ENCODE measurements at places on chromosomes 16 and 17.

DNA sequence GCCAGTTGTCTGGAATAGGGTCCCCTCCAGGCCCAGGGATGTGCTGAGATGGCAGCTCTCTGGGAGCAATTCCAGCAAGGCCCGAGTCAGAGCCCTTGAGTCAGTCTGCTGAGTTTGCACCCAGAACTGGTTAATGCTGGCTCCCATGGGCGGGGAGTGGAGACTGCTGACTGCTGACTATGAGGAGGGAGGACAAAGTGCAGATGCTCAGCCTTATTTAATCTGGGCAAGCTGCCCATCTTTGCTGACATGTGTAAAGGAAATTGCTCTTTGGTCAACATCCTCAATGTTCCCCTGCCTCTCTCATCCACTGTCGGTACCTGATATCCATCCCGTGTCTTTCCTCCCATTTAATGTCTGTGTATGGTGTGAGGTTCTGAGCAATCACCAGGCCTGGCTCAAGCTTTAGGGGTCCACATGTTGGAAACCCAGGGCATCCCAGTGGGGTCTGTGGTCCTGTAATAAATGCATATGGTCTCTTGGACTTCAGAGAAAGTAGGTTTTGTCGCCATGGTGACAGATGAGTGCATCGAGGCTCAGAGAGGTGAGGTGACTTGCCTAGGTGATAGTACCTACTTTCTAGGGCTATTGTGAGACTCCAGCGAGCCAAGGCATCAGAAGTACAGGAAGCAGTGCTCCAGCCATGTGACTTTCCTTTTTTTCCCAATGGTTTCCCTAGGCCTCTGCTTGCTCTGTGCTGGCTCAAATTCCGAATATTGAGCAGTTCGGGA is 20.0 kb upstream of the RNF135 start:
- no peak for DNase-seq

DNA sequence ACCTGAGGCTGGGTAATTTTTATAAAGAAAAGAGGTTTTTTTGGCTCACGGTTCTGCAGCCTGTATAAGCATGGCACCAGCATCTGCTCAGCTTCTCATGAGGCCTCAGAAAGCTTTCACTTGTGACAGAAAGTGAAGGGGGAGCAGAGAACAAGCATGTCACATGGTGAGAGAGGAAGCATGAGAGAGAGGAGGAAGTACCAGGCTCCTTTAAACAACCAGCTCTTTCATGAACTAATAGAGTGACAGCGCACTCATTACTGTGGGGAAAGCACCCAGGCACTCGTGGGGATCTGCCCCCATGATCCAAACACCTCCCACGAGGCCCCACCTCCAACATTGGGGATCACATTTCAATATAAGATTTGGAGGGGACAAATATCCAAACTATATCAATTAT is 86.8 kb downstream of the USP32 start:
- DNase-seq, result no peak

GRCh38 chr16:75206749-75207451 is at the start of gene CTRB2:
CTRB2 (minus strand) TSS chr16:75207161; CDS start chr16:75207141, 20 bp downstream.
- DNase-seq, result no peak

- no peak for DNase-seq
Measured at GRCh38 chr17:34579979-34580684, 750 bp downstream of the TMEM132E start.

GRCh38 chr17:78108726-78109488 is 19.6 kb downstream of the TMC6 start:
- DNase-seq, result no peak

DNA sequence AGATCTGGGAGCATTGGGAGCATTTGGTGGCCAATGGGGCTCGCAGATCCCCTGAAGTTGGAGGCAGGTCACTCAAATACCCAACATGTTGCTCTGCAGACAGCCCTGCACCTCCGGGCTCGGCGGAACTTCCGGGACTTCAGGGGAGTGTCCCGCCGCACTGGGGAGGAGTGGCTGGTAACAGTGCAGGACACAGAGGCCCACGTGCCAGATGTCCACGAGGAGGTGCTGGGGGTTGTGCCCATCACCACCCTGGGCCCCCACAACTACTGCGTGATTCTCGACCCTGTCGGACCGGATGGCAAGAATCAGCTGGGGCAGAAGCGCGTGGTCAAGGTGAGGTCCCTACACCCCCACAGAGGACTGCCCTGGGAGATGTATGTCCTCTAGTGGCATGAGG is 16.4 kb downstream of the MVP start:
- DNase-seq, result no peak

DNA sequence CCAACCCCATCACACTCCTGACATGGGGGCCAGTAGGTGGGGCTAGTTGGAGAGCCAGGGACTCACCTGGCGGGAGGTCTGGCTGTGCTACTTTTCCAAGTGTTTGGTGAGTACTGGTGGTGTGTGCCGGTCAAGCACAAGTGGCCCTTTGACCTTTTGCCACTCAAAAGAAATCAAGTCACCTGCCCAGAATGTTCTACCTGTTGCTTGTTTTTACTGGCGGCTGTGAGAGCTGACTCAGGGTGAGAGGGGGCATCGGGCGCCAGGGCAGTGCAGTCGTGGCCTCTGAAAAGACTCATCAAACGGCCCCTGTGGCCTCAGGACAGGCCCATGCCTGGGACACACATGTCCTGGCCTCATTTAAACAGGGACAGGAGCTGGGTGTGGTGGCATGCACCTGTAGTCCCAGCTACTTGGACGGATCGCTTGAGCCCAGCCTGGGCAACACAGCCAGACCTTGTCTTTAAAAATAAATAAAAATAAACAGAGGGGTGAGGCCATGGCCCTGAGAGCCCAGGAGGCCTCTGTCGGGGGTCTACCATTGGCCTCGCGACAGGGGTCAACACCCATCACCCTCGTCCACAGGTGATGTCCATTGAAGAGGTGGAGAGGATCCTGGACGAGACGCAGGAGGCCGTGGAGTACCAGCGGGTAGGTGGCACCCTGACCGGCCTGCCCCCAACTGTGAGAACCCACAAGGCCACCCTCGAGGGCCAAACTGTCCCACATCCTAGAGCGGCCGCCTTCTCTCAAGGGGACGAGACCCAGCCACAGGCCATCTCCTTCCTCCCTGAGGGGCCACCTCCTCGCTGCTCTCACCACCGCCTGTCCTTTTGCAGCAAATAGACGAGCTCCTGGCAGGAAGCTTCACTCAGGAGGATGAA is 5.0 kb downstream of the CHMP6 start:
- DNase-seq, result no peak

- peak; percentile 87 for DNase-seq
Measured at GRCh38 chr17:80101011-80101945, at the start of gene GAA. GAA (plus strand) TSS chr17:80101581; CDS start chr17:80104587, 3,006 bp downstream.

DNA sequence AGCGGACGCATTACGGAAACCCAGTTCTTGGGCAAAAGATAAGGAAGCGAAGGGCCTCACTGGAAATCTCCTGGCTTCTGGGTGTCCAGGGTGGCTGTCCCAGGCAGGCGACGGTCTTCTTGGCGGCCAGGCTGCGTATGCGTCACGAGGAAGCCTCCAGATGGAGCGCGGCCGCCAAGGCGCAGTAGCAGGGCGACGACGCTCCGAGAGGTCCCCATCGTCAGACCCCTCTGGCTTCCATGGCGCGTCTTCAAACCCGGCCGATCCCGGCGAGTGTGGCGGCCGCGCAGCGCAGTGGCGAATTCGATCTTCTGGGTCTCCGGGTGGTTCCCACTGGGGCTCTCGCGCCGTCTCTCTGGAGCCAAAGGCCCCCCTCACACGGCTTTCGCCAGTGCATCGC is 13.8 kb upstream of the ANKRD40CL start:
- no peak for DNase-seq

DNA sequence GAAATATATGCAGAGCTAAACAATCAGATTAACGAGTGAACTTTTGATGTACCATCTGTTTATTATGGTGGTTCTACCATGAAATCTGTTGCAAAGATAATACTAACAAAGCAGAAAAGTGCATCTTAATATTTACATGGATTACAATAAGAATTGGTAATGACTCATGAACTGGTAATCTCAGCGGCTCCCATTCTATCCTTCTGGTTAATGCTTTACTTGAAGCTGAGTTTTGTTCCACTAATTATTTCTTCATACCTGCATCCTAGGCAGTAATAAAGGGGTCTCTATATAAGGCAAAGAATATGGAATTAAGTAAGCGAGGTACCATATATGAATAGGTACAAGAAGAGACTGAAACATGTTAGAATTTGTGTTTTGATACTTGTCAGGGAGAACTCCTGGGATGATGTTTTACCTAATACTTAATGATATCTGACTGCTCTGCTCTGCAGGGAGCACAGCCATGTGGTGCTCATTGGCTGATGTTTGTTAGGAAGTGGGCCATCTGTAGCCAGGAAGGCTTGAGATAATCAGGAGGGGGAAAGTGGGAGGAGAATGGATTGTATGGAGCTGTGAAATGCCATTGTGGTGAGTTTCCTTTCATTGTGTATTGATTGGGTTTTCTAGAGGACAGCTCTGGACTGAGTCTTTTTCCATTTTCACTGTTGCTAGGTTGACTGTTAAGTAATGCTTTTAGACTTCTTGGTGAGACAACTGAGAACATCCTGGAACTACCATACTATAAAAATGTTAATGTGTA is 52.6 kb downstream of the MAP2K6 start:
- DNase-seq, result no peak

DNA sequence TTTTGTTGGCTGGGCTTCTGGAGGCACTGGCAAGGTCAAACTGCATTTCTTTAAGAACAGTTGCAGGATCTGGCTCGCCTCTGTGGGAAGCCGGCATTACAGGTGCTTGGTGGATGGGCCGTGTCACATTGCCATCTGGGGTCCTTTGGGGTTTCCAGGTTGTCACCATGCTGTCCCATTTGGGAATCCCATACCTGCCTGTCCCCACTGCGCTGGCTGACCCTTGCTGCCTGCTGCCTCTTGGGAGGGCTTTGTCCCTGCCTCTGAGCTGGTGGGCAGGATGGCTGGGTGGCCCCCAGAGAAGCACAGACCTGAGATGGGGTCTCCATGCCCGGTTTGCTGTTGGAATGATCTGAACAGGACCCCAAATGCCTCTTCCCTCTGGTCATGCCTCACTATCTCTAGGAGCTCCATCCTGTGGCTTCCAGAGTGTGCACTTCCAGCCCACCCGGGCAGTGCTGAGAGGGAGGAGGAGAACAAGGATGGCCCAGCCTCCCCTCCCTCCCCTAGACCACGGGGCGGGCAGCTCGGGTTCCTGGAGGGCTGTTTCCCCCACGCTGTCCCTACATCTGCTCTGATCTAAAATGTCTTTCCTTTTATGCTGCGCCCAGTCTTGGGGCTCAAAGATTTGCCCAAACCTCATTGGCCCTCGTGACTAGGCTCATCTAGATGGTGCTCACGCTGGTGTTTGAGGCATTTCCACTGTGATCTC is 28.0 kb downstream of the OR1D5 start:
- DNase-seq, result no peak

DNA sequence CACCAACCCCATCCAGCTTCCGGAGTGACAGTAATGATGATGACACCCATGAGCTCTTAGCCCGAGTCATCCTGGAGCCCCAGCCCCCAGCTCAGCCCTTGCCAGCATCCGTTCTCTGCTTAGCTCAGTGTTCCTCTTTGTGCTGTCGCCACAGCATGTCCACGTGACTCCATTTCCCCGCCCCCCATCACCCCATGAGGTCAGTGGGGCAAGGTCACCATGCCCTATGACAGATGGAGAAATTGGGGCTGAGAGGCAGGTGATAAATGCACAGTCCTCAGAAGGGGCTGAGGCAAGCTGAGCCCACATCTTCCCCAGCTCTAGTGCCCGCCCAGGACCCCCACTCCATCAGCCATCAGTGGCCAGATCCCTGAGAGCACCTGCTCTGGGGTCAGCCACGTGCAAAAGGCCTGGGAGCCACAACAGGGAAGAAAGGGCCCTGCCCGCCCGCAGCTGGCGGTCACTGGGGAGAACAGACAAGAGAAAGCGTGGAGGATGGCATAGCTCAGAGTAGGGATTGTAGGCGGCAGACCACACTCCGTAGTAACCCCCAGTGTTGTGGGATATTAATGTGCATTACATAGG is 17.1 kb downstream of the ITGB4 start:
- no peak for DNase-seq

DNA sequence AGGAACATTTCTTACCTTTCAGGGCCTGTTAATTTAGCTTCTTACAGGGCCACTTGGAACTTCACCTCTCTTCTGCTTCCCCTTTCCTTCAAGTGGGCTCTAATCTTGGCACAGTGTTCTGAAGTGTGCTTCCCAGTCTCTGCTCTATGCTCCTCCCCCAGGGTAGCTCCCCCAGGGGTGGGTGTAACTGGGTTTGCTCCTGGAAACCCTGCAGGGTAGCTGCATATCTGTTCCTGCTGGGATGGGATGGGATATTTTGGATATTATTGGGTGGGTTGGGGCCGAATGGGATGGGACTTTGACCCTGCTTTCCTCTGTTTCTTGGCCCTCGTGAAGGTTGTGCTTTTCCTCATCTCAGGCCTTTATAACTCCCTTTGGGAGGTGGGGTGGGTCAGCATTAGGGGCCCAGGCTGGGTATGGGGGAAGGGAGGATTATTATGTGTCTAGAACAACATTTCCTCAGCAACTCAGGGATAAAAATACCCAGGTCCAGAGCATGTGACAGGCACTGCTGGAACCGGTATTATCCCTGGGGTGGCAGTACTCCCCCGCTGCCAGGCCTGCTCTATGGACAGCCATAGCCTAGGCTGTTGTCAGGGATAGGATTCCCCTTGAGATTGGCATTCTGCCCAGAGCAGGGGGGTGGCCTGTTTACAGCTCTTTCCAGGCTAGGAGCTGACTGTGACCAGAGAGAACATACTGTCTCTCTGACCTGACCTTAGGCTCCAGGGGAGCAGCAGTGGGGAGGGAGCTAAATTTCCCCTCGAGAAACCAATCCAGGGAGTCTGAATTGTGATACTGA is 5.0 kb downstream of the NFE2L1 start:
- no peak for DNase-seq

GRCh38 chr17:83161298-83162034 is 82.1 kb downstream of the METRNL start:
- DNase-seq, result no peak

DNA sequence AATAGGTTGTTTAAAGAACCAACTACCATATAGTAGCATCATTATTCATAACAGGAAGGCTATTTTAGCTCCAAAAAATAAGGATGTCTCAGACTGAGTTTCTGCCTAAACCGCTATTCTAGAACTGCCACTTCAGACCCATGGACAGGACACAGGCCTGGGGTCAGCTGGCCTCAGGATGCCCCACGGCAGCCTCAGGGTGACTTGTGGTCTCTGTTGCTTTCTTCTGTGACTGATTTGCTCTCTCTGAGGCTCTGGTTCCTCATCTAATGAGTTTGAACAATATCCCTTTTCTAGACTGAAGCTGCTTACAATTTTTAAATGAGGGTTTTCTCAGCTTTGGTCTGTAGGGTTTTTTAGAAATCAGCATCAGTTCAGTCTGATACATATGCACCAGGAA is 31.8 kb upstream of the IRF8 start:
- no peak for DNase-seq

- DNase-seq, result no peak
Measured at GRCh38 chr17:2457913-2458312, 53.8 kb downstream of the METTL16 start.

- no peak for DNase-seq
Measured at GRCh38 chr17:75403131-75403530, 2.3 kb downstream of the GRB2 start.
